ENCODE measurements at places on chromosomes 16 and 17.

DNA sequence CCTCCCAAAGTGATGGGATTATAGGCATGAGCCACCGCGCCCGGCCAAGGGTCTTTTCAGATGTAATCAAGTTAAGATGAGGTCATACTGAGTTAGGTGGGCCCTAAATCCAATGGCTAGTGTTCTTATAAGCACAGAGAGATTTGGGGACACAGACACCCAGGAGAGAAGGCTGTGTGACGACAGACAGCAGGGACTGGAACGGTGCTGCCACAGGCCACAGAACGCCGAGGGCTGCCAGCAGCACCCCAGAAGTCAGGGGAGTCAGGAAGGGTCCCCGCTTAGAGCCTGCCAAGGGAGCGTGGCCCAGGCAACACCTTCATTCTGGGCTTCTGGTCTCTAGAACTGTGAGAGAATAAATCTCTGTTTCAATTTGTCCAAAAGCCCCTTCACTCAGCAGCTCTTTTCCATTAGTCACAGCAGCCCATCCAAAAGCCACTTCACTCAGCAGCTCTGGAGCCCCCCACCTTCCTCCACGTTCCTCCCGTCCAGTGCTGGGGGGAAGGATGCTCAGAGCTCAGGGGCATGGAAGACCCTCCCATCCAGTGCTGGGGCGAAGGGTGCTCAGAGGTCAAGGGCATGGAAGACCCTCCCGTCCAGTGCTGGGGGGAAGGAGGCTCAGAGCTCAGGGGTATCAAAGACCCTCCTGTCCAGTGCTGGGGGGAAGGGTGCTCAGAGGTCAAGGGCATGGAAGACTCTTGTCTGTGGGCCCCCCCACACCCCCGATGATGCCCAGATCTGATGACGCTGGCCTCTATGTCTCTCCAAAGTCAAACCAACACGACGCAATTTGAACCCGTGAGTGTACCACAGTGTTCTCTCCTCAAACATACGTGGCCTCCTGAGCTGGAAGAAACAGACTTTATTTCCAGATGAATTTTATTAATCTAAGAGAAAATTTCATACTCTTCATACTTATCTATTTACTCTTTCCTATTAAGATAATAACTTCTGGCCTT is 11.9 kb downstream of the RAB40B start:
- DNase-seq, result no peak
- no peak overlapping the region for H3K27ac ChIP-seq
- no peaks in the 10 kb centered on the region for H3K4me1 ChIP-seq
- H3K4me3 ChIP-seq, result no peak overlapping the region
- H3K36me3 ChIP-seq, result no peaks in the 10 kb centered on the region
- H3K27me3 ChIP-seq, result no peaks in the 10 kb centered on the region

GRCh38 chr16:19716183-19716582 is 1.8 kb downstream of the KNOP1 start:
- DNase-seq, result no peak
- H3K4me3 ChIP-seq, result peak overlapping the region; percentile 99
- H3K27ac ChIP-seq, result no peak overlapping the region

DNA sequence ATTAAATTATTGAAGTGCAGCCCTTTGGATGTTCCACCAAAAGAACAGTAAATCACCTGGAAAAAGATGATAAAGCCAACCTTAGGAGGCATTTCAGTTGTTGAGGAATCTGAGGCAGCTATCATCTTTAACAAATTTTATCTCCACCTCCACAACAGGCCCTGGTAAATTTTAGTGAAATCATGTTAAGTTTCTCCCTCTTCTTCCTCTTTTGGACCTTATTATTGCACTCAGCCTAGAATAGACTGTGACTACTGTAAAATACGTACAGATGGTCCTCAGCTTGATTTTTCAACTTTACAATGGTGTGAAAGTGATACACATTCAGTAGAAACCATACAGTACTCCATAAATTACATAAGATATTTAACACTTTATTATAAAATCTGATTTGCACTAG is 90.3 kb downstream of the USP32 start:
- no peak overlapping the region for H3K27ac ChIP-seq
- H3K27me3 ChIP-seq, result no peaks in the 10 kb centered on the region
- H3K4me3 ChIP-seq, result no peak overlapping the region
- no peaks in the 10 kb centered on the region for H3K36me3 ChIP-seq
- no peaks in the 10 kb centered on the region for H3K4me1 ChIP-seq

GRCh38 chr16:80176114-80176513 is 364.7 kb upstream of the DYNLRB2 start:
- H3K27ac ChIP-seq, result no peak overlapping the region
- H3K4me3 ChIP-seq, result no peak overlapping the region
- no peaks in the 10 kb centered on the region for H3K36me3 ChIP-seq
- no peaks in the 10 kb centered on the region for H3K27me3 ChIP-seq
- no peaks in the 10 kb centered on the region for H3K4me1 ChIP-seq

- no peak for DNase-seq
- no peaks in the 10 kb centered on the region for H3K27me3 ChIP-seq
- H3K27ac ChIP-seq, result no peak overlapping the region
- no peak overlapping the region for H3K4me3 ChIP-seq
These were observed 8.8 kb upstream of the DNASE1 start for GRCh38 chr16:3645504-3646347.

- H3K36me3 ChIP-seq, result no peaks in the 10 kb centered on the region
- no peaks in the 10 kb centered on the region for H3K27me3 ChIP-seq
- H3K4me3 ChIP-seq, result no peak overlapping the region
- no peaks in the 10 kb centered on the region for H3K4me1 ChIP-seq
- no peak overlapping the region for H3K27ac ChIP-seq
These were observed 327.9 kb downstream of the SLC39A11 start for GRCh38 chr17:72764632-72765041.

GRCh38 chr17:33261820-33262219 is 31.3 kb downstream of the ASIC2 start:
- H3K27ac ChIP-seq, result no peak overlapping the region
- no peaks in the 10 kb centered on the region for H3K4me1 ChIP-seq
- H3K4me3 ChIP-seq, result no peak overlapping the region
- H3K36me3 ChIP-seq, result no peaks in the 10 kb centered on the region

DNA sequence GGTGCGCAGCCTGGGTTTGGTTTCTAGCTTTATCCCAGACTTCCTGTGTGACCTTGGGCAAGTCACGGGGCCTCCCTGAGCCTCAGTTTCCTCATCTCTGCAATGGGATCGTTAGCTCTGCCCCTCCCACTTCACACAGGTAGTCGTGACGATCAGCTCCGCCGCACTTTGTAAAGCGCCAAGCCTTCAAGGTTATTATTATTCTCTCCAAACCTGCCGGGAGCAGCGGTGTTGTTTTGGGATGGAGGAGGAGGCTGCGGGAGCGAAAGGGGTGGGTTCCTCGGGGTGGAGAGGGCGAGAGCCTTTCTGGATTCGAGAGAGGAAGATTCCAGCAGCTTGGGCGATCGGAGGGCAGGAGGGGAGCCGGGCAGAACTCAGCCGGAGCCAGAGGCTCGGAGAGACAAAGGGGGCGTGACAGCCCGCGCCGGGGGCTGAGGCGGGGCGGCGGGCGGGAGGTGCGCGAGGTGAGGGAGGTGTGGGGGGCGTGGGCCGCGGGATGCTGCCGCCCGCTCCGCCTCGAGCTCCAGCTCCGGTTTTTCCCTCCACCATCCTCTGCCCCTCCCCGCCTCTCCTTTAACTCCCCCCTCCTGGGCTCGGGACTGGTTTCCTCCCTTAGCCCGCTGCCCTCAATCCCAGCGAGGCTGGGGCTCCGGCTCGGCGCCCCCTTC is at the start of gene EFNB3:
Gene EFNB3, plus strand, starts transcription at position 602 of the 668 bp plus-strand sequence. CDS start 397 bp downstream, outside the sequence.
- H3K4me3 ChIP-seq, result peak within 1 kb of the TSS; percentile 31
- peak within 1 kb of the TSS; percentile 22 for H3K27ac ChIP-seq
- H3K4me1 ChIP-seq, result no peaks in the 10 kb centered on the region
- no peaks in the 10 kb centered on the region for H3K27me3 ChIP-seq
- DNase-seq, result no peak

Measured in uterus (tissue), 4 donors.